ENCODE measurements at places on chromosomes 4 and X. TPM values are rescaled to one million over a fixed set of nuclear protein-coding genes. Genes with fewer than 3 reads are reported as not detected.
A peak's percentile ranks its signal among the peaks of the same experiment; 100 is the strongest.

Gene PWWP3B
- polyA plus RNA-seq = 3.6 TPM

Gene CXXC4
- 3.6 TPM for polyA plus RNA-seq

Gene CCNA2
- 32.7 TPM for polyA plus RNA-seq

Gene PABPC1L2A
- polyA plus RNA-seq = 0.07 TPM

Gene DLG3
- polyA plus RNA-seq = 31.2 TPM

Gene DNAAF6
- polyA plus RNA-seq = not detected

DNA sequence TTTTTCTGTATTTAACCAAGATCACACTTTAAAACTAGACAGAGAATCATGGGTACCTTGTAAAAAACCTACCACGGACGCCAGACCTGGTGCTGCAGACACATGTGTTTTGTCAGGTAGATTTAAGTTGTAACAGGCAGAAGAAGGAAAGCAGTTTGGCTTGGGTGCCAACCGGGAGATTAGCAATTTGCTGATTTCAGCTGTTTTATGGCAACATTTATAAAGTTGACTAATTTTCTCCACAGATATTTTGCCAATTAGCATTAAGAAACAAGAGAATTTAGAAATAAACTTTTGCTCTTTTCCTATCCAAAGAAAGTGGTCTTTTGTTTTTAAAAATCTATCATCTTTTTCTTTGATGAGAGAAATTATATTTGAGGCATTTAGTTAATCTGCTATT lies 76.3 kb upstream of the STOX2 start:
- no peak for DNase-seq

DNA sequence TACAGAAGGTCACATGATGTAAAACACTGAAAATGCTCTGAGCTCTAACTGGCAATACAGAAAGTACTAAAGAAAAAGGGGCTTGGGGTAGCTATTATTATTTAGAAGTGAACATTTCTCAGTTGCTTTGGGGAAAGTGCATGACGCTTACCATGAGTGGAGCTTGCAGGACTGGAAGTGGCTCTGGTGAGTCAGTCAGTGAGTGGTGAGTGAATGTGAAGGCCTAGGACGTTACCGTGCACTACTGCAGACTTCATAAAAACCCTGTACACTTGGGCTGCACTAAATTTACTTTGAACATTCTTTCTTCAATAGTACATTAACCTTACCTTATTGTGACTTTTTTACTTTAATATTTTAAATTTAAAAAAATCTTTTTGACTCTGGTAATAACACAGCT lies 89.3 kb upstream of the ENPP6 start:
- no peak for DNase-seq

DNA sequence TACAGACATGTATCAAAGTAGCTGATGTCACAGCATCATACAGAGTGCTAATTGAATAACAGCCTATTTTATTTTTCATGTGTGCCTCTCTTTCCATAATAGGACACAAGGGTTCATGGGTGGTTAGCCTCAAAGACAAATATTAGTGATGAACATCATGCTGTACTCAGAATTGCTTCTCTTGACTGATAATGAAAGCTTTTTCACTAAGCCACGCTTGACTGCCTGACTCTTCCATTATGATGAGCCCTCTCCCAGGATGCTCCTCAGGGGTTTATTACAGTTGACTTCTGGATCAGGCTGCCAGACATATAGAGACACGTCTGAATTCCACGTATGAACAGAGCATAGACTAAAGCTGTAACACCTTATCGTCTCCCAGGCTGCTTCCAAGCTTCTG lies 2757.5 kb downstream of the PCDH7 start:
- no peak for DNase-seq

- no peak for DNase-seq
These were observed 2.5 kb downstream of the TIMP1 start for GRCh38 chrX:47584714-47585113.

DNA sequence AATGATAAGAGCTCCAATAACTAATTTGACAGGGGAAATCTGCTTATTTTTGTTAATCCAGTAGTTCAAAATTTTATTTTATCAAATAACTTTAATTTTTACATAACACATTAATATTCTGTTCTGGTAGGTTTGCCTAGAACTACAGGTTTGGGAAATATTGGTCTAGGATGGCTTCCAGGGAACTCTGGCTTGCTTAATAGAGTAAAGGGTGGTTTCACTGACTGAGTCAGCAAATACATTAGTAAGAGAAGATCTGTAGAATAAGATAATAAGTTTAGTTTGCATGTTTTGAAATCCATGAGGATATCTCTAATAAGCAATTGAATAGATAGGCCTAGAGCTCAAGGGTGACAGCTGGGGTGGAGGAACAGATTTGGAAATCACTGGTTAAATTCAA lies 500.7 kb downstream of the ZNF674 start:
- DNase-seq = no peak

- no peak for DNase-seq
These were observed 103.3 kb upstream of the EPHA5 start for GRCh38 chr4:65773636-65774035.

DNA sequence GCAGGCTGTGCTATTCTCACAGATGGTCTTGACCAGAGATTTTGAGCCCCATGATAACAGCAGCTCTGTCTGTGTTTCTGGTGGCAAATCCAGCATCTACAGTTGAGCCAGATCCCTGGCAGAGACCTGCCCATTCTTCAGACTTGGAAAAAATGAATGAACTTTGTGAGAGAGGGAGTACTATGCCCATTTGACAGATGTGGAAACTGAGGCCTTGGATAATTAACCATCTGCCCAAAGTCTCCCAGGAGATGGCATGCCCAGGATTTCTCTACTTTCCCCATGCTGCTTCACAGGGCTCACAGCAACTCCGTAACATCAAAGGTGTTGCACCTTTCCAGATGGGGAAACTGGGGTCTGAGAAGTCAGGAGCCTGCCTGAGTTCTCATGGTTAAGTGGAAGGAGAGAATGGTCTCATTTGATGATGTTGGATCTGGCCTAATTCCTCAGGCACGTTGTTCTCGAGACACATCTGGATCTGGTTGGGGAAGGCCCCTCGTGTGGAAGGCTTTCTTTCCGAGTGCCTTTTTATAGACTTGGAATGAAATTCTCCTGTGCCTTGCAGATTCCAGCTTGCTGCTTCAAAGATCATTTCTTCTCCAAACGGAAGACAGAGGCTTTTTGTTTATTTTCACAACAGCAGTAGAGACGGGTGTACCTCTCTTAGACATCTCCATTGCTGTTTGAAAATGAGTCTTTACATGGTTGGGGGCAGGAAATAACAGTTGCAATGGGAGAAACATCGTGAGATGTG lies 73.3 kb upstream of the STX18 start:
- no peak for DNase-seq

DNA sequence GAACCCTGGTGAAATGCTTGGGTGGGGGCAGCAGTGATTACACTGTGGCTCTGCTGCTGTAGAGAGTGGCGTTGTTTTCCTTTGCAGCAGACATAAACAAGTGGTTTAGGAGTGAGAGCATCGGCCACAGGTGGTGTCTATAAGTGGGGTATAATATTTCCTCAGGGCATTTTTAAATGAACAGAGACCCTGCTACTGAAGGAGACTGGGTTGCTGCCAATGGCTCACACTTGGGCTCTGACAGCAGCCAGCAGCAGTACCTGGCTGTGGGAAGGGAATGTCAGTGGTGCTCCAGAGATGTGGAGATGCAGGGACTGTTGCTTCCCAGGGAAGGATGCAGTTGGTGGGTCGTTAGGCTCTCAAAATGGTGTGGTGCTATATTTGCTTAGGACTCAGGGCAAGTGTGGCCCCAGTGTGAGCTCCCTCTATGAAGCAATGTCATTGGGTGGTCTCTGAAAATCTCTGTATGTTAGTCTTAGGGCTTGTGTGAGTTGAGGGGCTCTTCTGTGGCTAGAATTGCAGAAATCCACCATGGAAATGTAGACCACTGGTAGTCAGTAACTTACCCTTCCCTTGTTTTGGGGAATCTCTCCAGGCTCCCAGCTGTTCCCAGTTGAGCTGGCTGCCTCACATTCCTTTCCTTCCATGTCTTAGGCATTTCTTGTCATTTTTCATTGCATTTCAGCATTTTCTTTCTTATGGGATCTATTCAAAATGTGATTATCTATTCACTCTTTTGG lies 1023.0 kb upstream of the GRID2 start:
- DNase-seq = no peak

- DNase-seq = no peak
These were observed 135.7 kb downstream of the ZNF330 start for GRCh38 chr4:141356321-141356962.

- no peak for DNase-seq
These were observed 2.0 kb upstream of the STAG2 start for GRCh38 chrX:123959281-123960063.

DNA sequence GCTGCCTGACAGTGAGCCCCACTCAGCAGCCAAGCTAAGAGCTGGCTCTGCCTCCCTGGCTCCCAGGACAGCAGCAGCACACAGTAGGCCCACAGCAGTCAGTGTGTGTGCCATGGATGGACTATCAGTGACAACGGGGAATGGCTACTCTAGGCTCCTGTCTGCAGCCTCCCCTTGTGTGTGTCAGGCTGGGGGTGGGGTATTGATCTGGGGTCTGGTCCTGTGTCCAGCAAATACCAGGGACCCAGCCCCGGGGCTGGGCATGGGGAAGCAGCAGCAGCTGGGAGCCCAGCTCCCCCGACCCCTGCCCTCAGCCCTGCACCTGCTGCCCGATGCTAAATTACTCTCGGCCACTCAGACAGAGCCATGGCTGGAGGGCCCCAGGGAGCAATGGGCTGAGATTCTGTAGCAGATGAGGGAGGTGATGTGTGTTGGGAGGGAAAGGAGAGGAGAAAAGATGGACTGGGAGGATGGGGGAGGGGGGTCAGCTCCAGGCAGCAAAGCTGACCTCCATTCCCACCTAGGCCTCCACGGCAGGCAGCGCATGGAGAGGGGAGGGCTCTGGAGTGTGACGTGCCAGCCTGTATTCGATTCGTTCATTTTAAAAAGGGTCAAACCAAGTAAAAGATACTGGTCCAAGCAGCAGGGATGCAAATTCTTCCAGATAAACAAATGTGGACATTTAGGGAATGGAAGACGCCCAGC lies 61.3 kb upstream of the CRMP1 start:
- DNase-seq = no peak

DNA sequence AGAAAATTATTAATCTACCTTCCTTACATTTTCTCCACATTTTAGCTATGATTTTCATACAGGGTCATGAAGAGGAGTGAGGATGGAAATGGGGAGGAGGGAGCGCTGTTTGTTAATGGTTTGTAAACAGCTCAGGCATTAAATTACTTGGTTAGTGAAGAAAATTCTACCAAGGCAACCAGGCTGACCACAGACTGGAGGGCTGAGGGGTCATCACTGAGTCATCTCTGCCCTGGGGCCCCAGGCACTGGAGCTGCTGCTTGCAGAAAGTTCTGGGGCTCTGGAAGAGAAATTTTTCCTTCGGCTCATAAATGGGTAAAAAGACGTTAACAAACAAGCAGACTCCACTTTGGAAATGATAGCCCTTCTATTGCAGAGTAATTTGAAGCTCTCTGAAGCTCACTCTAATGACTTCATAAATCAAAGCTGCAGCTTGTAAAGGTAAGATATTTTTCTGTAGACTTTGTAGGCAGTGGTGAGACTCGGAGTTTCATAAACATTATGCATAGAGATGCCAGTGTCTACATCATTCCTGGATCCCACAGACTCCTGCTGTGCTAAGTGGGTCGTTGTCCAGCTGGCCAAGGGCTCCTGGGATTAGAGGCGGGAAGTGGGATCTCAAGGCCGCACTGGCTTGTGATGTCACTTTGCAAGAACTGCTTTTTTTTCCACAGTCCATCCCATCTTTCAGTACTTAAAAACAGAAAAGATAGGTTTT lies 159.6 kb downstream of the PTTG2 start:
- DNase-seq = peak; percentile 61

- no peak for DNase-seq
These were observed 5.7 kb downstream of the CYP2U1 start for GRCh38 chr4:107937040-107937439.

- no peak for DNase-seq
These were observed 8.9 kb upstream of the ADGRG4 start for GRCh38 chrX:136291824-136292223.

DNA sequence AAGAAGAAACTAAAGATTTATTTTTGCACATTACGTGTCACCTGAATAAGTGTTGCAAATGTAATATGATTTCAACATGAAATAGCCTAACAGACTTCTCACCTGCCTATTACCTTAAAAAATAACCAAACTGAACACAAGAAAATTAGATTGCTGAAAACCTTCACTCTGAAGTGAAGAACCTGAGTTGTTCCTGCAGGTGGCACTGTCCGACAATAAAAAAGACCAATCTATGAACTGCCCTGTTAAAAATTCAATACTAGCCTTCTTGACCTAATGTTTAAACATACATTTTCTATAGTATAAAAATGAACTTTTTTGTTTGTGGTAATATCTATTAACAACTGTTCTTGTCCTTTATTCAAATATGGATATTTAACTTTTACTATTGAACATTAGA lies 69.2 kb upstream of the PNPLA4 start:
- no peak for DNase-seq

DNA sequence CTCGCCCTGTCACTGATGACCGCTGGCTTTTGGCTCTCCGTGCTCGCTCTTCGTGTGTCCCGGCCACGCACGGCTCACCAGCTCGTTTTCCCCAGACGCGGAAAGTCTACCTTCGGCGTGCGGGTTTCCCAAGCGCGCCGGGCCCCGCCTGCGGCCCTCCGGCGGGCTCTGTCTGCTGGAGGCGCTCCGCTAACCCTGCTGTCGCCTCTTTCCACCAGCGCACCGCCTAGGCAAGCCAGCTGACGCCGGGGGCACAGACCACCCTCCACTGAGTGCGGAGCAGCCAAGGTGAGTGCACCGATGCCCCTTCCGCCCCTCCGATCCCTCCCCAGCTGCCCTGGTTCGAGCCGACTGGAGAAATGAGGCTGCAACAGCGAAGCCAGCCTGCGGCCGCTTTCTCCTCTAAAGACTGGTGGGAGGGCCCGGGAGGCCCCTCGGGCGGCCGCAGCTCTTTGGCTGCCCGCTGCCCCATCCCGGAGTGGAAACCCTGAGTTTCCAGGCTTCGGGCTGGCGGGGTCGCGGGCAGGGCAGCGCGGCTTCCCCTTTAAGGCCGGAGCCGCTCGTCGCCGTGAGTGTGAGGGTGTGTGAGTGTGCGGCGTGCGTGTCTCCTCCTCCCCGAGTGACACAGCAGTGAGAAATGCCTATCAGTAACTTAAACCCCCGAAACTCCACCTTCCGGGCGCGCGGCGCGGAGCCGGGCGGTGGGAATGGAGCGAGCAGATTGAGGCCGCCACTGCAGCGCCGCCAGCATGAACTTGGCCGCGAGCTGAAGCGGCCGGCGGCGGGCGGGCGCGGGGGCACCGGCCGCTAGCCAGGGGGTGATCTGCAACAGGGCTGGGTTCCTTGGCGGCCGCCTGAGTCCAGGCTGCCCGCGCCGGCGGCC lies at the start of gene MAMLD1:
Gene MAMLD1, plus strand, starts transcription at position 719 of the 883 bp plus-strand sequence. CDS start 82,200 bp downstream, outside the sequence.
- no peak for DNase-seq

GRCh38 chr4:183601381-183601780 lies 57.6 kb downstream of the RWDD4 start:
- no peak for DNase-seq

DNA sequence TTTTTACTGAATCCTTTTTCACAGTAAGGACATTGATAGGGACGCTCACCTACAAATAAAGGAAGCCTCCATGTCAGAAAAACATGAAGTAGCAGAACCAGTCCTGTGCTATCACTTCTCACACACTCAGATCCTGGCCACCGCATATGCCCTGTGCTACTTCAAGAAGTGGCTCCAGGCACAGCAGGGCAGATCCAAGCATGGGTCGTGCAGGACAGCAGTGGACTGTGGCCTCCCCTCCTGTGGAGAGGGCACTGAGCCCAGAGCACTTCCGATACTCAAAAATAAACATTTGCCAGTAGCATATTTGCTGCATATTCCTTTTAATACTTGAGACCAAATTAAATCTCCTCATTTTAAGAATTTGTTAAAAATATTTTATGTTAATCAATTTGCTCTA lies 167.9 kb downstream of the PRDM5 start:
- DNase-seq = no peak

- no peak for DNase-seq
These were observed 149.0 kb downstream of the FAM13A start for GRCh38 chr4:88908003-88908402.

Measured in left renal pelvis (tissue), 4 donors.